ENCODE measurements at places on chromosomes 2 and 18.

DNA sequence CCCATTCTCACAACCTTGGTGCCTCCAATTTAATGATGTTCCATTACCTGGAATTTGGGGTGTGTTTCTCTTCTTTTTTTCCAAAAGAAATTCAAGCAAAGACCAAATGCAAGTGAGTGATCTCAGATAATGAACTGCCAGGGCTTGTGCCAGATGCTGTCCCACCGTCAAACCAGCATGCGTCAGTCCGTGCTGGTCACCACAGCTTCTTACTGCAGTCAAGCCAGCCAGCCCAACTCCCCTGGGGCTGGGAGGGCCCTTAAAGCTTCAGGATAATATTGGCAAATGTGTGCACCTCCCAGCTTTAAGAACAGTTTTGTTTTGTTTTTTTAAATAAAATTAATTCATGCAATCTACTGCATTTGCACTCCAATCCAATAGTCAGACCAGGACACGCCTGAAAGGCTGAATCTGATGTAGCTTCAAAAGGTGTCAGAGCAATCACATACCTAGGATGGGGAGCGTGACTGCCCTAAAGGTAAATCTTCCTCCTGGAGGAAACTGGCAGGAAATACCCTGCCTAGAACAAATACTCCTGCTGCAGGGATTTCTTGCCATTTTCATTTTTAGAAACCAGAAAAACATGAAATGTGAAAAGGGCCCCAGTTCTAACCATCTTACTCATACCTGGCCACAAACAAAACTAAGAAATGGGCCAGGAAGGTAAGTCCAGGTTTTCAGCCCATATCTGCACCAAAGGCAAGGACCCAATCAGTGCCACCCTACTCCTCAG, 26.8 kb upstream of the SP3 start:
- no peak for DNase-seq

- DNase-seq = no peak
Measured at GRCh38 chr18:7749008-7749405, 181.9 kb downstream of the PTPRM start.

DNA sequence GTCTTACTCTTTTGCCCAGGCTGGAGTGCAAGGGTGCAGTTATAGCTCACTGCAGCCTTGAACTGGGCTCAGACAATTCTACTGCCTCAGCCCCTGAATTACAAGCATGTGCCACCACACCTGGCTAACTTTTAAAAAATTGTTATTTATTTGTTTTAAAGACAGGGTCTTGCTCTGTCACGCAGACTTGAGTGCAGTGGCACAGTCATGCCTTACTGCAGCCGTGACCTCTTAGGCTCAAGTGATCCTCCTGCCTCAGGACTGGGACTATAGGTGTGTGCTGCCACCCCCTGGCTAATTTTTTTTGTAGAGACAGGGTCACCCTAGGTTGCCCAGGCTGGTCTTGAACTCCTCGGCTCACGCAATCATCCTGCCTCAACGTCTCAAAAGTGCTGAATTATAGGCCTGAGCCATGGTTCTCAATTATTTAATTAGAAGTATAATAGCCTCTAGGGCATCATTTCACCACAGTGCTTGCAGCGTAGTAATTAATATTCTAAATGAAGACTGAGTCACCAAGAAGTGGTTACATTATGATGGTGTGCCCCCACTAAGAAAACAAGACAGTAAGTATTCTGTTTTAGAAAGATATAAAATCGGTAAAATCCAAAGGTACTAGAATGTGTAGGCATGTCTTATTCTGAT, 69.6 kb downstream of the EML4 start:
- peak; percentile 22 for DNase-seq

- DNase-seq = no peak
Measured at GRCh38 chr2:88599527-88599926, 27.7 kb downstream of the EIF2AK3 start.

- no peak for DNase-seq
Measured at GRCh38 chr2:216116418-216116817, 7.3 kb downstream of the XRCC5 start.

GRCh38 chr18:3985020-3985419, 470.1 kb downstream of the DLGAP1 start:
- no peak for DNase-seq

GRCh38 chr2:107607473-107607872, 219.2 kb upstream of the RGPD4 start:
- DNase-seq = no peak

DNA sequence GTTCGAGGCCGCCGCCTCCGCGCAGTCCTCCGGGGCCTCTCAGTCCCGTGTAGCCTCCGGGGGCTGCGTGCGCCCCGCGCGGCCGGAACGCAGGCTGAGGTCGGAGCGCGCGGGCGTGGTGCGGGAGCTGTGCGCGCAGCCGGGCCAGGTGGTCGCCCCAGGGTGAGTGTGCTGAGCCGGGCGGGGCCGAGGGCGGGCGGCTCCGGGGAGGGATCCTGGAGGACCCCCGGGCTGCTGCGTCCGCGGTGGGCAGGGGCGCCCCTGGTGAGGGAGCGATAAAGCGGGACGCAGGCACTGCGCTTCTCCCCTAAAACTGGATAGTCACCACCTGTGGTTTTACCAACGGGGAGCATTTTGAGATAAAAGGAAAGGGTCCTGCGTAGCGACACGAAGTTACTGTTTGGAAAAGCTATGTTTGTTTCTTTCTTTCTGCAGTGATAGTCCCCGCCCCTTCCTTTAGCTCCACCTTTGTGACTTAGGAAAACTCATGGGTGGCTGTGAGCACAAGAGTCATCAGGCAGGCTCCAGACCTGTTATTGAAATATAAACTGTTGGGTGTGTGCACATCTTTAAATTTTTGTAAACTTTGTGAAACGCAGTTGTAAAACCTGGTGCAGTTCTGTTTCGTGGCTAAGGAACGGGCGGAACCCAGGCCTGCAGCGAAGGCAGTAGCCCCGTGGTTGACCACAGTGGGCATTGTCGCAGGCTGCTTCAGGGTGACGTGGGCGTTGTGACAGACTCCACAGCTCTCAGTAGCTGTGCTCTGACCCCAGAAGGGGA, 687 bp downstream of the CTDP1 start:
- DNase-seq = peak; percentile 49

DNA sequence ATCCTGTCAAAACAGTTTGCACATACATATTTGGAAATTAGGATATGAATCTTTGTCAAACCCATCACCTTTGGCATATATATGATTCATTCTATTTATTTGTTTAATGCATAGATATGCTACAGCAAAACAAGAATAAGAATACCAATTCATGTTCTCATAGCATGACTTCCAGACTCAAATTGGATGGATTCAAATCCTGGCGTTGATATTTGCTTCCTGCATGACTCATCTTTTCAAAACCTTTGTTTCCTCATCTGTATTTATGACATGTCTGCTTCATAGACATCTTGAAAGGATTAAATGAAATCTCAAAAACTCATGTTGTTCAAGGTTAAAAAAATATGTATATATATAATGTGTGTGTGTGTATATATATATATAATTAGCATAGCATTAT, 261.3 kb downstream of the MBD5 start:
- DNase-seq = peak; percentile 33

- no peak for DNase-seq
Measured at GRCh38 chr18:24499814-24500213, 39.4 kb downstream of the HRH4 start.

- peak; percentile 69 for DNase-seq
Measured at GRCh38 chr2:222864296-222864695, 3.5 kb downstream of the ACSL3 start.

DNA sequence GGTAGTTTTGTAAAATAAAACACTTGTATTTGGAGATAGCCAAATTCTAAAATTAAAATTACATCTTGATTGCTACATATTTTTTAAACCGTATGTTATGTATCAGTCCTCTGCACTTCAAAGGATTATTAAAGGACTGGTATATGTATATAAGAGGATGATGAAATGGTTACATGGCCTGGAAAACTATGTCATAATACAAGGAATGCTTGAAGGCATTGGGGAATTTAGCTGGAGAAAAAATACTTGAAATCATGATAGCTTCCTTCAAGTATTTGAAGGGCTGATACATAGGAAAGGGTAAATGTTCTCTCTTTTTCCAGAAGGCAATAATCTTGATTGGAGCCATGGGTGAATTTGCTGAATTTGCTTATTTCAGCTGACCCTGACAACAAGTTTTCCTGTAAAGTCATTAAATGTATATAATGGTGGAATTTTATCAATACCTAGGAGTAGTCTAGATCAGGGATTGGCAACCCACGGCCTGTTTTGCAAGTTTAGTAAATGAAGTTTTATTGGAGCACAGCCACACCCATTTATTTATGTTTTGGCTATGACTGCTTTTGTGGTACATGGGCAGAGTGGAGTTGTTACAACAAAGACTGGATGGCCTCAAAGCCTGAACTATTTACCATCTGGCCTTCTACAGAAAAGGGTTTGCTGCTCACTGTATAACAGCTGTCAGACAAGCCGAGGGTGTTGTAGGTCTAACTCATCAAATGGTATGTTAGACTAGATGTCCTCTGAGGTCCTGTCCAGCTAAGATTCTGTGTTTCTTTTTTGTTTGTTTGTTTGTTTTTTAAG, 34.4 kb downstream of the ACYP2 start:
- DNase-seq = peak; percentile 37

DNA sequence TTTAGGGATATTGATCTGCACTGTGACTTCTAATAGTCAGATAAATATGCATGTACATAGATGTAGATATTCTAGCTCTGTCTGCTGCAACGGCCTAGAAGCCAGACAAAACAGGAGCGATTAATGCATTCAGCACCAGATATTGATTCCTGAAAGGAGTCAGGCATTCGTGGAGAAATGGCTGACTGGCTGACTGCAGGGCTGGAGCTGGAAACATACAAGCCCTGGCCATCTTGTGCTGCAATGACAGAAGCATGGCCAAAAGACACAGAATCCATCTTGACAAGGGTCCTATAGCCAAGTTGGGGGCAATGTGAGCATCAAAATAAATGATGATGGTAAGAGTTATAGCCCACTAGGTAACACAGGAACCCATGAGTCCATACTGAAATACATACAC, 231.5 kb upstream of the KLHL29 start:
- no peak for DNase-seq

- DNase-seq = peak; percentile 69
Measured at GRCh38 chr18:36519358-36519757, 221.8 kb downstream of the FHOD3 start.

- DNase-seq = peak; percentile 95
Measured at GRCh38 chr2:45755585-45756335, 104.3 kb downstream of the PRKCE start.
